PC-9 (cell line): ENCODE measurements at places on chromosomes 16 and 17. TPM values are rescaled to one million over a fixed set of nuclear protein-coding genes. Genes with fewer than 3 reads are reported as not detected.

GRCh38 chr17:45104497-45104896 lies 27.8 kb downstream of the PLCD3 start:
- no peak overlapping the region for H3K27ac ChIP-seq
- H3K36me3 ChIP-seq, result peaks cover 16% of the 10 kb centered on the region
- no peak overlapping the region for H3K4me3 ChIP-seq

DNA sequence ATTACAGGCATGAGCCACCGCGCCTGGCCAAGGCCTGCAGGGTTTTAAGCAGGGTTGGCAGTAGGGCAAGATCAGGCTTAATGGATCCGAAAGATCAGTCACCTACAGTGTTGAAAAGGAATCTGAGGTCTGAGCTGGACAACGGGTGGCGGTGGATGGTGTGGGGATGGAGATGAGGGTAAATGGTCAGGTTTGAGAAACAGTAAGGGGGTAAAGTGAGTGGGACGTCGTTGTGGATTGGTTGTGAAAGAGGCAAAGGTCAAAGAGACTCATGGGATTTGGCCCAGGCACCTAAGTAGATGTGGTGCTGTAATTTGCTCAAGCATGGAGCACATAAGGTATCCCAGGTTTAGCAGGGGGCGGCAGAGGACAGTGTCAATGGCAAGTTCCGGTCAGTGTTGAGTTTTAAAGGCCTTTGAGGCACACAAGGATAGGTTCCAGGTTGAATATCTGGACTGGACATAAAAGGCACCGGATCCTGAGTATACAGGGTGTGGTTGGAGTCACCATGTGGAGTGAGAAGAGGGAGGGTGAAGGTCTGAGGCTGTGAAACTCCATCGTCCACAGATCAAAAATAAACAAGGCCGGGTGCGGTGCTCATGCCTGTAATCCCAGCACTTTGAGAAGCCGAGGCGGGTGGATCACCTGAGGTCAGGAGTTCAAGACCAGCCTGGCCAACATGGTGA lies 1.1 kb upstream of the SLC16A5 start:
- no peaks in the 10 kb centered on the region for H3K36me3 ChIP-seq
- peak; percentile 31 for DNase-seq
- H3K27ac ChIP-seq, result peak overlapping the region; percentile 91
- H3K4me3 ChIP-seq, result peak overlapping the region; percentile 93
- peaks cover 81% of the 10 kb centered on the region for H3K4me1 ChIP-seq

GRCh38 chr17:27390540-27390939 lies 65.7 kb upstream of the KSR1 start:
- DNase-seq, result no peak
- no peaks in the 10 kb centered on the region for H3K36me3 ChIP-seq
- H3K27ac ChIP-seq, result no peak overlapping the region
- no peak overlapping the region for H3K4me3 ChIP-seq

DNA sequence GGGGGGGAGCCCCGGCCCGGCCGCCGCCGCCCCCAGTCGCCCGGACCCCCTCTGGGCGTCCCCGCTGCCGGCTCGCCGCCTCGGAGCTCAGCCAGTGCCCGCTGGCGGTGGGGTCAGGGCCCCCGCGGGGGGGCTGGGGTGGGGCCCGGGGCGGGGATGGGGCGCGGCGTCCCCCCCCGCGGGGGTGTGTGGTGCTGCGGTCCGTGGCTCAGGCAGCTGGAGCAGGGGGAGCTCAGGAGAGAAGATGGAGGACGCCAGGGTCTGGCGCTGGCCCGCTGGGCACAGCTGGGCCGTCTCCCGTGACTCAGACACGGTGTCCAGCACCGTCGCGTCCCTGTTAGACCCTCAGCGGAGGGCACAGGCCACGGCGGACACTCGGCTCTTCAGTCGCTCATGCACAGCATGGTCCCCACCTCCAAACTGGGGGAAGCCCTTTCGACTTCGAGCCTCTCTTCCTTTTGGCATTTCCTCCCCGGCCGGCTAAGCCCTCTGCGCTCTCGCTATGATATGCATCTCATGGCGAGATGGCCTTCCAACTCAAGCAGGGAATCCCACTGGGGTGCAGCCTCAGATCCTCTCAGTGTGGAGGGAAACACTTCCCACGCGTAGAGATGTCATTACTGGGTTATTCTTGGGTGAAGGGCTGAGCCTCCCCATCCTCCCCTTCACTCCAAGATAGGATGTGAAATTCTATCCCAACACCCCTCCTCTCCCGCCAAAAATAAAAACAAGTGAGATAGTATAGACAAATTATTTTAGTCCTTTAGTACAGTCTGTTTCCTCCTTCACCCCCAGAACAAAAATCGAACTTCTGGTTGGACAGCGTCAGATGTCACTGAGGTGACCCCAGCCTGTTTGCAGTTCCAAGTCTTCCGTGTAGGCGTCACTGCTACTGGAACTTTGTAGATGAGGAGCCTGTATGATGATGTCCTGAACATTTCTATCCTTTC lies 522 bp upstream of the VEZF1 start:
- peak overlapping the region; percentile 62 for H3K4me3 ChIP-seq
- peaks cover 17% of the 10 kb centered on the region for H3K36me3 ChIP-seq
- DNase-seq, result peak; percentile 65
- peak overlapping the region; percentile 39 for H3K27ac ChIP-seq
- peaks cover 29% of the 10 kb centered on the region for H3K4me1 ChIP-seq

DNA sequence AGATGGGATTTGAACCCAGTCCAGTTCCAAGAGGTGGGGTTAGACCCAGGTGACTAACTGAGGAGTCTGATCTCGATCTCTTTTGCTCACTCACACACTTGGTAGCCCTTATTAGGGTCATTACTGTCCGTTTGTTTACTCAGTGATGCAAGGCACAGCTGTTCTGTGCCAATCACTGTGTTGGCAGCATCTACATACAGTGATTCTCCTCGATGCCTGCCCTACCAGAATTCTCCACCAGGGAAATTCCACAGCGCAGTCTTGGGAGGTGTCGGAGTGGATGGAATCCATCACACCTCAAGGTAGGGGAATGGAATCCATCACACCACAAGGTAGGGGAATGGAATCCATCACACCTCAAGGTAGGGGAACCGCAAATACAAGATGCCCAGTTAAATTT lies 279.6 kb downstream of the MAF start:
- no peak overlapping the region for H3K27ac ChIP-seq
- H3K36me3 ChIP-seq, result no peaks in the 10 kb centered on the region
- H3K4me3 ChIP-seq, result no peak overlapping the region
- no peaks in the 10 kb centered on the region for H3K4me1 ChIP-seq

DNA sequence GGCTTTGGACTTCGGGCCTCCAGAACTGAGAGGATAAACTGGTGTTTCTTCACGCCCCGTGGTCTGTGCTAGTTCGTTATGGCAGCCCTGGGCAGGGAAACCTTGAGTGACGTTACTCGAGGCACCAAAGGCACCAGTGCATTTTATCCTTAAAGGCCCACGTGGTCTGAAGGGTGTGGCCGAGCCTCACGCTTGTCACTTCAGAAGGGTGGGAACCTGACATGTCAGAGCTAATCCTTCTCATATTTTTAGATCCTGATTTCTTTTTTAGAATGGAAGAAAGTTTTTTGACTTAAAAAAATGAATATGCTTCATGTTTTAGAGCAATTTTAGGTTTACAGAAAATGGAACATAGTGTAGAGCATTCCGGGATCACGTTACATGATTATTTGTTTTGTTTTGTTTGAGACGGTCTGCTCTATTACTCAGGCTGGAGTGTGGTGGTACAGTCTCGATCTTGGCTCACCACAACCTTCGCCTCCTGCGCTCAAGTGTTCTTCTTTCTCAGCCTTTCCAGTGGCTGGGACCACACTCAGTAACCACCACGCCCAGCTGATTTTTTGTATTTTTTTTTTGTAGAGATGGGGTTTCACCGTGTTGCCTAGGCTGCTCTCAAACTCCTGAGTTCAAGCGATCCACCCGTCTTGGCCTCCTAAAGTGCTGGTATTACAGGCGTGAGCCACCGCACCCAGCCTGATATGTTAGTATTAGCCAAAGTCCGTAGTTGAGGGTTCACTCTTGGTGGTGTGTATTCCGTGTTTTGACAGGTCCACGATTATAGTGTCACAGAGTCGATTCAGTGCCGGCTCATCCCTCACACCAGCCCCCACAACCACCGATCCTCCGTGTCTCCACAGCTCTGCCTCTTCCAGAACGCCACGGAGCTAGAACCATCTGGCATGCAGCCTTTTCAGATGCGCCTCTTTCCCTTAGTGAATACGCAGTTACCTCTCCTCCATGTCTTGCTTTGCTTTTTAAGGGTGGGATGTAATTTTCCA lies 47.9 kb downstream of the RAB11FIP3 start:
- no peaks in the 10 kb centered on the region for H3K4me1 ChIP-seq
- H3K36me3 ChIP-seq, result no peaks in the 10 kb centered on the region
- no peak for DNase-seq
- H3K27ac ChIP-seq, result no peak overlapping the region

DNA sequence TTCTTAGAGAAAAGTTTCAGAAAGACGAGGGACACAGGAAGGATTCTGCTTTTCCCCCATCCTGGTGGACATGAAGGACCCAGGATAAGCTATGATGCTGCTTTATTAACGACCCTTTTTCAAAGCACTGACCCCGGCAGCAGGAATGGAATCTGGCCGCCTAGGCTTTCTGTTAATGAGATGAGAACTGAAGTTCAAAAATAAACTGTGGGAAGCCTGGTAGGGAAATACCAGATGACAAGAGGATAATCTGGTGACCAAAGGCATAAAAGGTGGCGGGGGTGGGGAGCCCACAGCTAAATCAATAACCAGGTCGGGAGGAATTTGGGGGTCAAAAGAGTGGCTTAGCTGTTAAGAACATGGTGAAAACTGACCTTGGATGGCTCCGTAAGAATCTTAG lies 171.0 kb downstream of the XYLT1 start:
- H3K27ac ChIP-seq, result no peak overlapping the region
- H3K4me1 ChIP-seq, result no peaks in the 10 kb centered on the region
- H3K27me3 ChIP-seq, result peaks cover 17% of the 10 kb centered on the region
- no peak overlapping the region for H3K4me3 ChIP-seq

- H3K27ac ChIP-seq, result no peak overlapping the region
- DNase-seq, result no peak
- H3K4me1 ChIP-seq, result no peaks in the 10 kb centered on the region
- H3K27me3 ChIP-seq, result no peaks in the 10 kb centered on the region
- no peak overlapping the region for H3K4me3 ChIP-seq
Observed at GRCh38 chr16:85246473-85246872, 134.2 kb upstream of the CIBAR2 start.

GRCh38 chr17:45320931-45321461 lies 4.2 kb upstream of the MAP3K14 start:
- DNase-seq, result peak; percentile 62
- no peaks in the 10 kb centered on the region for H3K27me3 ChIP-seq
- peak overlapping the region; percentile 95 for H3K27ac ChIP-seq
- no peaks in the 10 kb centered on the region for H3K36me3 ChIP-seq
- H3K4me1 ChIP-seq, result peaks cover 49% of the 10 kb centered on the region

GRCh38 chr17:31877911-31878702 lies 19.1 kb upstream of the COPRS start:
- no peak overlapping the region for H3K27ac ChIP-seq
- H3K4me3 ChIP-seq, result no peak overlapping the region
- no peaks in the 10 kb centered on the region for H3K27me3 ChIP-seq
- H3K36me3 ChIP-seq, result peaks cover 17% of the 10 kb centered on the region
- no peaks in the 10 kb centered on the region for H3K4me1 ChIP-seq
- no peak for DNase-seq

- no peak for DNase-seq
- no peak overlapping the region for H3K4me3 ChIP-seq
- no peaks in the 10 kb centered on the region for H3K27me3 ChIP-seq
- peaks cover 22% of the 10 kb centered on the region for H3K4me1 ChIP-seq
- H3K27ac ChIP-seq, result no peak overlapping the region
Observed at GRCh38 chr17:63649813-63650212, 27.6 kb downstream of the MAP3K3 start.

DNA sequence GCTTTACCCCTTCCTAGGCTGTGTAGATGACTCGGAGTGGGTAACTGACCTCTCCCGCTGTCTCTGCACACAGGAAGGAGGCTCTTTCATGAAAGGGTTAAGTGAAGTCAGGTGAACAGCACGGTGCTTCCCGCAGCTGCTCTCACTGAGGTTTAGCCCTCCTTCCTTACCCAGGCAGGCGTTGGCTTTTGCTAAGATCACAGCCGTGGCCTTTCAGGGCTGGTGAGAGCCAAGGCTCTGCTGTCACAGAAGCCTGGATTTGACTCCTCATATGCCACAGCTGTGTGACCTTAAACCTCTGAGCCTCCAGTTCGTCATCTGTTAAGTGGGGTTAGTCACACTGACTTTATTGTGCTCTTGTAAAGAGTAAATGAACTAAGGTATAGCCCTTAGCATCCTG lies 90.9 kb upstream of the PLCG2 start:
- no peaks in the 10 kb centered on the region for H3K36me3 ChIP-seq
- no peak for DNase-seq
- no peaks in the 10 kb centered on the region for H3K4me1 ChIP-seq
- H3K27me3 ChIP-seq, result no peaks in the 10 kb centered on the region
- no peak overlapping the region for H3K27ac ChIP-seq

DNA sequence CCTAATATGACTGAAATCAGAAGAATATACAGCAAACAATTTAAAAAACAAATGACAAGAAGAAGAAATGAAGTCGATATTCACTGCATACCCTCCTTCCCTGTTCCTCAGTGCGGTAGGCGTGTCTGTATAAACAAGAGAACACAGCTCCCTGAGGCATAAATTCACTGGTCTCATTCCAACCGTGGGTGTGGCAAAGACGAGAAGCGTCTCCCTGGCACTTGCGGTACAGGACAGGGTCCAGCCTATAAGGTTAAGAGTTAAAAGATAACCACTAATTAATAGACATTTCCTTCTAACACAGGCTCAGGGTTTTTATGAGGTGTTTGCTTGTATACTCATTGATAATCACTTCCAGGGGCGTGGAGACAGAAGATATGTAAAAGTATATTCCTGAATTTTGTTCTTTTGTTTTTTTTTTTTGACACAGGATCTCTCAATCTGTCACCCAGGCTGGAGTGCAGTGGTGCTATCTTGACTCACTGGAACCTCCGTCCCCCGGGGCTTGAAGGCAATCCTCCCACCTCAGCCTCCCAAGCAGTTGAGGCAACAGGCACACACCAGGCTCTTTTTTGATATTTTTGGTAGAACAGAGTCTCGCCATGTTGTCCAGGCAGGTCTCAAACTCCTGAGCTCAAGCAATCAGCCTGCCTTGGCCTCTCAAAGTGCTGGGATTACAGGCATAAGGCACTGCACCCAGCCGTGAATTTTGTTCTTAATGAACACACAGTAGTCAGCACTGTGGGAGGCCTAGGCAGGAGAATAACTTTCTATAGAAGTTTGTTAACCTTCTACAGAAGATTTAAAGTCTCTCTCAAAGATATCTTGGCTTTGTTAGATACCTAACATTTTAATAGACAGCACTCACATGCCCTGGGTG lies 59.1 kb upstream of the CLEC18B start:
- H3K36me3 ChIP-seq, result peaks cover 12% of the 10 kb centered on the region
- DNase-seq, result peak; percentile 94
- H3K27ac ChIP-seq, result peak overlapping the region; percentile 62
- H3K27me3 ChIP-seq, result no peaks in the 10 kb centered on the region
- no peak overlapping the region for H3K4me3 ChIP-seq
- H3K4me1 ChIP-seq, result peaks cover 29% of the 10 kb centered on the region

The CYB561 gene
- total RNA-seq, result 61.6 and 71.6 TPM in 2 replicates

The PSKH1 gene
- total RNA-seq, result 25.8 and 28.4 TPM in 2 replicates

The CRYBA1 gene
- total RNA-seq, result not detected in 2 replicates

The DPEP1 gene
- total RNA-seq, result not detected in 2 replicates

The EIF1 gene
- total RNA-seq, result 775 and 874 TPM in 2 replicates

The IL32 gene
- 1.5 and 2.2 TPM in 2 replicates for total RNA-seq
